Stomach (tissue), 19 donors: ENCODE measurements at places on chromosomes 6 and 20. TPM values are rescaled to one million over a fixed set of nuclear protein-coding genes. Genes with fewer than 3 reads are reported as not detected.

DNA sequence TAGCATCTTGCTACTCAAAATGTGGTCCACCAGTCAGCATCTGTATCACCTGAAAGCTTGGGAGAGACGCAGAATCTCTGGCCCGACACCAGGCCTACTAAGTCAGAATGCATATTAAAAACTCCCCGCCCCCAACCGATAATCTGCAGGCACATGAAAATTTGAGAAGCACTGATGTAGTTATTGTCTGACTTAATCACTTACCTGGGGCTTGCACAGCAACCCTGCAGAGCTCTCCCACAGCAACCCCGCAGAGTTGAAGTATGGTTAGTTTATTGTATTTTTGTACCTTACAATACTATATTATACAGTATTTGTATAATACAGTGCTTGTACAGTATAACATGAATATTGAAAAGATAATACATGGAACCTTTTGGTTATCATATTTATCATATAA lies 53.7 kb downstream of the KLHL31 start:
- H3K36me3 ChIP-seq = no peaks in the 10 kb centered on the region
- H3K4me1 ChIP-seq = no peaks in the 10 kb centered on the region
- no peak for DNase-seq
- no peak overlapping the region for H3K27ac ChIP-seq

- peak overlapping the region; percentile 53 for H3K27ac ChIP-seq
- H3K4me1 ChIP-seq = no peaks in the 10 kb centered on the region
- DNase-seq = no peak
- no peak overlapping the region for H3K4me3 ChIP-seq
- H3K36me3 ChIP-seq = peaks cover 42% of the 10 kb centered on the region
- H3K27me3 ChIP-seq = no peaks in the 10 kb centered on the region
These were observed 188.3 kb downstream of the SASH1 start for GRCh38 chr6:148530976-148531375.

Gene E2F3
- polyA plus RNA-seq = 2.6 TPM

Gene ZBTB46
- polyA plus RNA-seq = 1.1 TPM

Gene GSTA3
- 8.9 TPM for polyA plus RNA-seq

GRCh38 chr6:163418311-163419029 lies 4.0 kb downstream of the QKI start:
- no peak for DNase-seq
- H3K4me3 ChIP-seq = peak overlapping the region; percentile 76
- H3K27ac ChIP-seq = peak overlapping the region; percentile 96
